ENCODE measurements at places on chromosomes 12 and 14.

GRCh38 chr12:10160617-10161385, 11.1 kb downstream of the OLR1 start:
- no peak for DNase-seq

DNA sequence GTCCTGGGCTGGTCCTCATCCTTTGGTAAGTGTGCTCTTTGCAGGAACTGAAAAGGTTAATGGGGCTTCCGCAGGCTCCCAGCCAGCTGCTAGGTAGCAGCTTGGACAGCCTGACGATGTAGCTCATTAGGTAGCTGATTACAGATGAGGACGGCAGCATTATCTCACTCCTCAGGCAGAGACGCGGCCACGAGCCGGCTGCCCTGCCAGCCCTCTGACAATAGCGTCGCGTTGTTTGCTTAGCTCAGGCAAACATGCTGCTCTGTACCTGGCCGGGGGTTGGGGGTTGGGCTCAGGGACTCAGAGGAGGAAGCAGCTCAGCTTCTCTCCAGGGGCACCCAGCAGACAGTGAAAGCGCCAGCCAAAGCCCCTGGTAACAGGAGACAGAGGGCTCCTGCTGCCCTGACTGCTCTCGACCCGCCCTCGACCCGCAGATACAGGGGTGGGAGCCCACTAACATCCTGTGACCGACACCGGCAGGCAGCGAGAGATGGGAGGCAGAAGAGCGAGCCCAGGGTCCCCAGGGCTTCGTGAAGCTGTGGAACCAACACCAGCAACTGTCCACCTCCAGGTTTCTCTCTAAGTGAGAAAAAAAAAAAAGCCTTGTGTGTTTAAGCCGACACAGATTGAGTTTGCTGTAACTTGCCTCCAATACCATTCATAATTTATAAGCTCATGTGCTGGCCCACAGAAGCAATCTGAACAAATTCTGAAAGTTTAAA, 53.4 kb upstream of the DLK1 start:
- no peak for DNase-seq

- DNase-seq, result peak; percentile 10
Measured at GRCh38 chr14:69090187-69090789, 62.6 kb downstream of the DCAF5 start.

DNA sequence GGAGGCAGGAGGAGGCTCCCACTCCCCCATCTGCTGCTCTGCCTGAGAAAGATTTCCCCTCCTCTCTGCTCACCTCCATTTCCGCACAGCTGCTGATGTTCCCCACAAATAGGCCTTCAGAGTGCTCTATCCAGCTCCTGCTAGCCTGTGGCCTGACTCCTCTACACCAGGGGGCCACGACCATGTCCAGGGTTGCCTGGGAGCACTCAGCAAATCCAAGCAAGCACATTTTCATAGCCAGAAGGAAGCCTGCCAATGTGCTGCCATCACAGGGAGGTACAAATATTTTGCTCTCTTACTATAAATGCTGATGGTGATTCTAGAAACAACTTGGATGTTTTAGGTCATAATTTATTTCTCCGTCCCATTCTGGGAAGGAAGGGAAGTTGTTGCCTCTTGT, 17.3 kb downstream of the KCNA5 start:
- DNase-seq, result no peak

DNA sequence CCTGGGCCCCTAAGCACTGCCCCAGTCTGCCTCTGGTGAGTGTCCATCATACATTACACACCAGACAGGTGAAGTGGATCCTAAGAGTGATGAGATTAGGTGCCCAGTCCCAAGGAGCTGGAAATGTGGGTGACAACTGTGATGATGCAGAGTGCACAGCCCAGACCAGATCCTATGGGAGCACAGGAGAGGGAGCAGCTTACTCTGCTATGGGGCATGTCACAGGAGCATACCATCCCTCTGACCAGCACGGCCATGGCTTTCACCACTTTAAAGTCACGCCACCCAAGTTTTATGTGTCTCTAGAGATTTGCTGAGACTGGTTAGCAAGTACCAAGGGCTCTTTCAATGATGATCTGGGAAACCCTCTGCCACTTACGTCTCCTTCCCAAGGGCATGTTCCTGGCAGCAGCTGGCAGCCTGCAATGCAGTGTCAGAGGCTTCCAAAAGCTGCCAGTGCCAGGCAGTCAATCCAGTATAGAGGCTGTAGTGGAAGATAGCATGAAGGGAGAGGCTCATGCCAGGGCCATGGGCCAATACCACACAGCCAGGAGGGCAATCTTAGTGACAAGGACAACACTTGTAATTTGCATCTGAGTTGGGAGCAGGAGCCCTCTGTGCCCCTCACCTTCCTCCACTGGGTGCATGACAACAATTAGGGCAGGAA, 40.2 kb downstream of the STAB2 start:
- no peak for DNase-seq

DNA sequence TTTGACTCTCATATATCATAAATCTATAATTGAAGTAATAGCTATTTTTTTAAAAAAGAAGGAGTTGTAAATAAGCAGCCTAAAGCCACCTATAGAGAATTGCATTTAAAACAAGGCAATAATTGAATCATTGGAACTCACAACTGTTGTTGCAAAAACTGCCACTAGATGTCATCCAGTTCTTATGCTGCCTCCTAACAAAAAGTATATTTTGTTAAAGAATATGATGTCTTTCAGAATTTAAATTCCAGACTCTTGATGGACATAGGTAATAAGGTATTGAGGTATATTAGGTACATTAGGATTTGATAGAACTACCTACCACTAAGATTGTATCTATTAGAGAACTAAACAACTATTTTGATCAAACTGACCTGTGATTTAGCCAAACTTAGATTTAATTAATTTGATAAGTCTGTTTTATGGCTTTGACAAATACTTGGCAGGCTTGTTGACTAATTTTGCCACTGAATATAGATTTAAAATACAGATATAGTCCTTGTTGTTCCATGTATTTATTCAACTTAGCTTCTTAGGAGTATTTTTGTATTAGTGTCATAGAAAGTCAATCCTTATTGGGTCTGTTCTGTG, 401.4 kb downstream of the RPL10L start:
- no peak for DNase-seq

DNA sequence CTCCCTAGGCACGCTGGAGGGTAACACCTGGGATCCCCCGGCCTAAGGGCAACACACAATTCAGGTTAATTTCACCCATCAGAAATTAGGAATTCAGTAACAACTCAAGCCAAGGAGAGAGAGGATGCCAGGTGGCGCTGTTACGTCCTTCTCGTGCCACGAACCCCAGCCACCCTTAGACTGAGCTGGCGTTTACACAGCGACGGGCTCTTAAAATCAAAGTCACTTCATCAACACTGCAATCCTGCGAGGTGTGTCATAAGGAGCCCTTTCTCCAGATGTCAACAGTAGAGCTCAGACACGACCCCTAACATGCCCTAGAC, 110.6 kb upstream of the TMEM132D start:
- DNase-seq, result no peak

GRCh38 chr12:93803424-93803807, 126.2 kb downstream of the CRADD start:
- DNase-seq, result no peak

DNA sequence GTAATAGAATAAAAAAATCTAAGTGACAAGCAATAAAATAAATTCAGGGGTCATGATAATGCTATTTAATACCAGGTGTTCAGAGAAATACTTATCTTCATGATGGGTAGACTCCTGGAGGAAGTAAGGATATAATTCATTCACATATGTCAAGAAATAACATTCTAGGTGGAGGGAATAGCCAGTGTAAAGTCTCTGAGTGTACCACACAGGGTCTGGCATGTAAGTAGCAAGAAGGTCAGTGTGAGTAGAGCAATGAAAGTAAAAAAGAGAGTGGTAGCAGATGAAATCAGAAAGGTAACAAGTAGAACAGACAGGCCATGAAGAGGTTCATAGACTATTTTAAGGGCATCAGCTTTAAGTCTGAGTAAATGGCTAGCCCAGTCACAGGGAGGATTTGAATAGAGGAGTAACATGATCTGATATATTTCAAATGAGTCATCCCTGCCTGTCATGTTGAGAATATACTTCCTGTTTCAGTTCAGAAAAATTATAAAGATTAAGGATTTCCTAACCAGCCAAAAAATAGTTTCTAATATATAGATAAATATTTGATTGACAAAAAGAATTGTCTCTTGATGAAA, 519.9 kb downstream of the C12orf50 start:
- DNase-seq, result no peak

DNA sequence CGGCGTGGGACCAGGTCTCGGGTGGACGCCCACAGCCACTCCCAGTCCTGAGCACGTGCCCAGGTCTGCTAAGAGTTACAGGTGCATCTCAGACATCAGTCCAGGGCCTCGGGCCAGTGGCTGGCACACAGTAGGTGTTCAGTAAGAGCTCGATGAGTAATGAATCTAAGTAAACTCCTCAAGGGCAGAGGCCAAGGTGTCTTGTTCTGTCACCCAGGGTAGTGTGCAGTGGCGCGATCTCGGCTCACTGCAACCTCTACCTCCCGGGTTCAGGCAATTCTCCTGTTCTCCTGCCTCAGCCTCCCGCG, 11.2 kb downstream of the TTC7B start:
- DNase-seq, result no peak

- DNase-seq, result no peak
Measured at GRCh38 chr12:120062976-120063579, 53.5 kb downstream of the RAB35 start.

GRCh38 chr12:1373901-1374735, 220.3 kb downstream of the FBXL14 start:
- DNase-seq, result no peak

DNA sequence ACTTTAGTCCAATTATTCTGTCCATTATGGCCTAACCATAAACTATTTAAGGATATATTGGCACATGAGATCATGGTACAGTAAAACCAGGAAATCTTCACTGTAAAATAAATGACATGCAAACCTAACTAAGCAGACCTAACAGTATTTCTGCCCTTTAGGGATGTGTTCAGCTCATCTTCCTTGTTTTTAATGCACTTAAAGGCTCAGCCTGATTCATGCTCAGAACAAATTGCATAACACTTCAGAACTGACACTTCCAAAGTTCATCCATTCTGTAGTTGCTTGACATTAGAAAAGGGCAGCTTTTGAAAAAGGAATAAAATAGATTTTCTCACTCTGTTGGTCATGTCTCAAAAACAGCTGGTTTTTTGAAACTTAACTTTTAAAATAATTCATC, 708.5 kb downstream of the C12orf50 start:
- DNase-seq, result no peak

DNA sequence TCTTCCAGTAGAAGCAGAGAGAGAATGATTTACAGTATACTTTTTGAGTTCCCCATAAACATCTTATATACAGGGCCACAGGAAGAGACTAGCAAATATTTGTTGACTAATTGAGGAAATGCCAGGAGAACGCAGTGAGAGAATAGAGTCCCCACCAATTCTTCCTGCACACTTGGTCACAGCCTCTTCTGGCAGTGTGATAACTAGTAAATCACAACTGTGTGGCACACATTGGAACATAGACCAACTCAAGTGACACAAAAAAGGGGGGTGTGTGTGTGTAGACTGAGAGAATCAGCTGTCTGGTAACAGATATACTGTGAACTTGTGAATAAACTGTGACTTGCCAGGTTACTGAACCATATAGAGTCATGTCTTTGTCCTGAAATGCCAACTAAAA, 10.2 kb downstream of the PFKM start:
- DNase-seq, result no peak

DNA sequence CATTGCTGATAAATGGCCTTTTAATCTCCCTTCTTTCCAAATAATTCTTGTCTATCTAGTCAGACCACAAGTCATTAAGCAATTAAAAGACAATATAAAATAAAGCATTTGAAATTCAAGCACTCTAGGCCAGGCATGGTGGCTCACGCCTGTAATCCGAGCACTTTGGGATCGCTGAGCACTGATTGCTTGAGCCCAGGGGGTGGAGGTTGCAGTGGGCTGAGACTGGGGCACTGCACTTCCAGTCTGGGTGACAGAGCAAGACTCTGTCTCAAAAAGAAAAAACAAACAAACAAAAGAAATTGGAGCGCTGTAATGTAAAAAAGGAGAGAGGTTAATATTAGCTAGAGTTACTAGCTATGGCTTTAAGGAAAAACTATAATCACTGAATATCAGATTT, 30.5 kb upstream of the CSRP2 start:
- DNase-seq, result no peak

DNA sequence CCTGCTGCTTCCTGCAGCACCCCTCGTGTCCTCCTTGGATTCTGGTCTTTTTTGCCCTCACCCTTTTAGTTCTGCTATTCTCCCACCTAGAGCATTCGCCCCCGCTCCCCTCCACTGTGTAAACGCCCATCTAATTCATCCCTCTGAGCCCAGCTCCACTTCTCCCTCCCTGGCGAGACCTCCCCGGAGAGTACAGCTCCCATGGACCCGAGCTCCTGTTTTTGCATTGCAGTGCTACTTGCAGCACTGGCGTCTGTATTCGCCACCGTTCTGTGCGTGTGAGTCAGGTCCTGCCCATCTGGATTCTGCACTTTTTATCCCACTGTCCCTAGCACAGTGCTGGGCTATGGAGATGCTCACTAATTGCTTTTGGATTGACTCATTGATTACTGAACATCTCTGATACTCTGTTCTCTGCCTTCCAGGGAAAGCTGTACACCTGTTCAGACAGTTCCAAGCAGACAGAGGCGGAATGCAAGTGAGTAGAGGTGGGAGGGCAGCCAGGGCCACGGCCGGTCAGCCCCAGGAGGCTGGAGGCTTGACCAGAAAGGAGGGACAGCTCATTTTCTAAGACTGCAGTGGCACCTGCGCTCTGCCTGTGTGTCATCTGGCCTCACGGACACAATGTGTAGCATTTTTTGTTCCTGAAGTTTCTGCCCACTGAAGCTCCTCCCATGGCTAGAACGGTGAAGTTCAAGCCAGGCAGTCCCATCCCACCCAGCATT, 188.4 kb upstream of the FKBP4 start:
- DNase-seq, result no peak

DNA sequence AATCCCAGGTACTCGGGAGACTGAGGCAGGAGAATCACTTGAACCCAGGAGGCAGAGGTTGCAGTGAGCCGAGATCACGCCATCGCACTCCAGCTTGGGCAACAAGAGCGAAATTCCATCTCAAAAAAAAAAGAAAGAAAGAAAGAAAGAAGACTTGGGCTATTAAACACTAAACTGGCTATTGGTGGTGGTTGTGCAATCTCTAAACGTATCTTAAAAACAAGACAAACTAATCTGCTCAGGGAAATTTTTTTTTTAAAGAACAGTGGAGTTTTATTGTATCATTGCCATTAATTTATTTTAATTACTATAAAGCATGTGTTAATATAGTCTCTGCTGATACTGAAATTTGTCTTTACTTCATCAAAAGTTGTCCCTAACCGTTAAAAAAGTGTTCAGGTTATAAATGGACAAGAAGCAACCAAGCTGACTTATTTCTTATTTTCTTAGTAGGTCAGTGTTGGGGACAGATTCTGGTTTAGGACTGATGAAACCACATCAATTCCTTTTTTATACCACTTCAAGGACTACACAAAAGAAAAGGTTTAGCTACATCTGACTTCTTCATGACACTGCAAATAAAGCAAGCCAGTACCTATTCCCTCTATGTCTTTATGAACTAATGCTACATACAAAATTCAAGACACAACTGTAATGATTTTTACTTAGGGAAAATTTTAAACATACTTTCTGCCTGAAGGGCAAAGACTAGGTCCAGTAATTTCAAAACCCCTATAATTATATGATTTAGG, 68.7 kb upstream of the KRAS start:
- no peak for DNase-seq

- DNase-seq, result no peak
Measured at GRCh38 chr12:104292872-104293794, 10.4 kb upstream of the EID3 start.

Data from stimulated activated CD4-positive, alpha-beta T cell treated with anti-CD3 and anti-CD28 coated beads, Interleukin-1b, Interleukin-23, amount 100 ng/mL, for 24 hours (primary cell).